ENCODE measurements at places on chromosomes 4 and X.

GRCh38 chr4:84579403-84579776, 3.5 kb upstream of the CDS1 start:
- no peak for DNase-seq

- DNase-seq: no peak
Observed at GRCh38 chrX:97740044-97740443, 856.3 kb downstream of the RPA4 start.

- no peak for DNase-seq
Observed at GRCh38 chr4:18621186-18621585, 599.6 kb upstream of the LCORL start.

DNA sequence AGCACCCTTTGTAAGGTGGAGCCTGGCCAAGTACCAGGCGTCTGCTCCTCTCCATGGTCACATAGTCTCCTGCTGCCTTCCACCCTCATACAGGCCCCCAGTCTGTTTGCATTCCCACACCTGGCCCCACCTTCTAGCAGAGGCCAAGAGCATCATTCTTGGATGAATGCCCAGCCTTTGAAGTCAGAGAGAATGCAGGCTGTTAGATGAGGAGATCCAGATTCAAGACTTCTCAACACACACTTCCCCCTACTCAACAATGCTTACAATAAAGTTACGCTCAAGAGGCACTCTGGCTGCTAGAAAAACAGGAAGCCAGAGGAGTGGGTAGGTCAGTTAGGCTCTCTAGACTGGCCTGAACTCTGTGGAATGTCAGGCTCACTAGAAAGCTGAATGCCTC, 43.3 kb downstream of the SHROOM4 start:
- no peak for DNase-seq

GRCh38 chr4:143386812-143387211, 50.1 kb downstream of the GAB1 start:
- no peak for DNase-seq

- no peak for DNase-seq
Observed at GRCh38 chr4:41323179-41323578, 66.5 kb downstream of the UCHL1 start.

DNA sequence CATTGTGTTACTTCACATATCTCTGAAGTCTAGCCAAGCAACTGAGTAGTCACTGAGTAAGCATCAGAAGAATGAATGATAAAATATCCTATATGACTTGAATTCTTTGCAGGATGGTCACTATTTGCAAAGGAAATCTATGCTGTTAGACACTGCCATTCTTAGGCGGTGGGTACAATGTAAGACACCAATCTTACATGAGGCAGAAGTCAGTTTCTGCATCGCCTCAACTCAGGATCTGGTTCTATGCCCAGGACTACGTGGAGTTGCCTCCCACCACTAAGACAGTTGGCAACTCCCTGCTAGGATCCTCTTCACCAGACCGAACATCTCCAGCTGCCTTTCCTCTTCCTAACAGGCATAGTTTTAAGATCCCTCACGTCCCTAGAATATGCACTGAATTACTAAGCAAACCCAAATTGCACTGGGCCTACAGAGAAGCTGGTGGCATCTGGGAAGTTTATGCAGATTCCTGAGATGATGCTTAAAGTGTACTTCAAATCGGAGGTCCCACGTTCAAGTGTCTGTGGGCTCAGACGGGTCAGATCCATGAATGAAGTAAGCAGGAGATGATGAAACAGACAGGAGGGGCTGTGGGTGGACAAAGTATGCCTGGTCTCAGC, 45.6 kb downstream of the SEL1L3 start:
- DNase-seq: no peak

DNA sequence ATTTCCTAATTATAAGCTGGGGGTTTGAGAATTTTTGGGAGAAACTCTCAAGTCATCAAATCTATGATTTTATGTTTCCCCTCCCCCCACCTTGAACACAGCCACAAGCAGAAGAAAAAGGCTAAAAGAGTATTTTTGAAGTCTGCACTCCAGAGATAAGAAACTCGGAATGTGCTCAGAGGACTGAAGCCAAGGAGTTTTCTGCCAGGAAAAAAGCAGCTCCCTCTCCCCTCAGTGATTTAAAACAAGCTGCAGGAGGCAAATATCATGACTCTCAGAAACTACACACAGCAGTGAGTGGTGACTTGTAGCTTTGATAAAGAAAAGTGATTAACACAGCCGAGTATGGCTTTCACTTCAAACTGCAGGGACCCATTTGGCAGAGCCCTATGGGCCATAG, 800.2 kb upstream of the FTHL17 start:
- no peak for DNase-seq

GRCh38 chr4:114694770-114695169, 96.2 kb downstream of the UGT8 start:
- no peak for DNase-seq

GRCh38 chrX:142095651-142096245, 109.3 kb downstream of the MAGEC2 start:
- peak; percentile 45 for DNase-seq

GRCh38 chrX:136182414-136182813, 35.1 kb downstream of the FHL1 start:
- no peak for DNase-seq

GRCh38 chr4:7236847-7237246, 44.5 kb downstream of the SORCS2 start:
- no peak for DNase-seq

DNA sequence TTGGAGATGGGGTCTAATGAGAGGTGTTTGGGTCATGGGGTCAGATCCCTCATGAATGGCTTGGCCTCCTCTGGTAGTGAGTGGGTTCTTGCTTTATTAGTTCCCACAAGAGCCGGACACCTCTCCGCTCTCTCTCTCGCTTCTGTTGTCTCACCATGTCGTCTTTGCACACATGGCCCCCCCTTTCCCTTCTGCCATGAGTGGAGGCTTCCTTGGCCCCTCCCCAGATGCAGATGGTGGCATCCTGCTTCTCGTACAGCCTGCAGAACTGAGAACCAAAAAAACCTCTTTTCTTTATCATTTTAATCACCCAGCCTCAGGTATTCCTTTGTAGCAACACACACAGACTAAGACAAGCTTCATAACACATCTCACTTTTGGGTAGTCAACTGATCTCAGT, 49.6 kb upstream of the SPRY1 start:
- DNase-seq: no peak

- no peak for DNase-seq
Observed at GRCh38 chrX:103467887-103468286, 51.4 kb downstream of the RAB40A start.

Measured in posterior cingulate gyrus (tissue), 11 donors.